ENCODE measurements at places on chromosomes 11 and 22.

DNA sequence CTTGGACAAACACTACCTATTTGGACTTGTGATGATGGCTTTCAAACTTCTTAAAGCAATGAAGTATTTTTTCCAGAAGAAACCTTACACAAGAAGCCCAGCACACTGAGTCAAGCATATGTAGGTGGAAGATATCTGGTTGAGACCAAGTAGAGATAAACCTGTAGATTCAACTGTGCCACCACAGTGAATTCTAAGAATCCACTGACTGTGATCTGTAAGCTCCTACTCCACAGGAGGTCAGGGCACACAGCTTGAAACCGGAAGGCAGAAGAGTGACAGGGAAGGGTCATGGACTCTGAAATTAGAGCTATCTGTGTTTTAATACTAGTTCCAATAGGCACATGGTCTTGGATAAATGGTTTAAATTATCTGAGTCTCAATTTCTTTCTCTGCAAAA, 404.5 kb downstream of the ETS1 start:
- DNase-seq = no peak

GRCh38 chr11:65852508-65853245, 5.3 kb downstream of the CFL1 start:
- DNase-seq = no peak

GRCh38 chr11:58830673-58831301, 13.7 kb downstream of the GLYATL2 start:
- DNase-seq = no peak

DNA sequence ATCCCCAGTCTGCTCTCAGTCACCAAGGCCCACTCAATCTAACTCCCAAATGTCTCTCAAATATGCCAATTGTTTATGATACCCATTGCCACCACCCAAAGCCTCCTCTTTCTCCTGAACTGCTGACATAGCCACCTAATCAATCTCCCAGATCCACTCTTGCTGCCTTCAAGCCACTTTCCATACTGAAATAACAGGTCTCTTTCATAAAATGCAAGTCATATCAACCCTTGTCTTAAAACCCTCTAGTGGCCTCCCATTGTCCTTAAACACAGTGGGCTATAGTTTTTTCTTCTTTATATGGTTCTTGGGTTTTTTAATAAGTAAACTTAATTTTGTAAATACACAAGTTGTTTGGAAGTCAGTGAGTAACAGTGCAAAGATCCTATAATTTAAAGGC, 155.2 kb upstream of the ZC3H12C start:
- DNase-seq = no peak

GRCh38 chr11:85843929-85844328, 11.3 kb upstream of the CCDC83 start:
- DNase-seq = no peak

DNA sequence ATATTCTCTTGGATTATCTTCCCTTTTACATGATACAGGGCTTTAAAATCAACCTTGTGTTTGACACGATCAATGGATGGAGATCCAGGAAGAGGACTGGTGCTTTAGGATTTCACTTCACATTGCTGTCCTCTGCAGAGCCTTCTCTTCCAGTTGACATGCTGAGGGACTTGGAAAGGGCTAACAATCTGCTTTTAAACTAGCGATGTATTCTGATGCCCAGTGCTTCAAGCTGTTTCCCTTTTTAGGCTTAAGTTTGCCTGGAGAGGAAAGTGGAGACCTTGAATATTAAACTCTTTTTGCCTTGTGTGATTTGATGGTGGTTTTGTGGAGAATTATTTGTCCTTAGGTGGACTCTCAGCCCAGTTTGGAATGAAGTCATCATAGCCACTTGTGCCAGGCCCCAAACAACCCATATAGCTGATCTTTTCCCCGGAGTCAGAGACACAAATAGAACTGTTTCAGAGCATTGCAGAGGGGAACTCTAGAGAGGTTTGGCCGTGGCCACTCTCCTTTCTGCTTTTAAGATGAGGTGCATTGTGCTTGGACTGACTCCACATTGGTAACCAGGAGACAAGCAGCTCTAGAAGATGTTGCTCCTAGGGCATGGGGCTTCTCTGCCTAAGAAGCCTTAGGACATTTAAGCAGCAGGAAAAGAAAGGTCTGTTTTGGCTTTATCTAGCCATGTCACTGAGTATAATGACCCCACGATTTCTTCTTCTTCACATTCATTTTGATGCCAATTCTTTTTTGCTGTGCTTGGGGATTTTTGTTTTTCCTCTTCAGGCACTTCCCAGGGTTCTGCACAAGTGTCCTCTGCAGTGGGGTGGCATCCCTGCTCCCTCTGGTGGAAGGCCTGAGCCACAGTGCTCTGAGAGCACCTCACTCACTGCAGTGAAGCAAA, 152.8 kb downstream of the NCAM1 start:
- no peak for DNase-seq

GRCh38 chr11:35800970-35801953, 138.7 kb downstream of the TRIM44 start:
- DNase-seq = no peak

DNA sequence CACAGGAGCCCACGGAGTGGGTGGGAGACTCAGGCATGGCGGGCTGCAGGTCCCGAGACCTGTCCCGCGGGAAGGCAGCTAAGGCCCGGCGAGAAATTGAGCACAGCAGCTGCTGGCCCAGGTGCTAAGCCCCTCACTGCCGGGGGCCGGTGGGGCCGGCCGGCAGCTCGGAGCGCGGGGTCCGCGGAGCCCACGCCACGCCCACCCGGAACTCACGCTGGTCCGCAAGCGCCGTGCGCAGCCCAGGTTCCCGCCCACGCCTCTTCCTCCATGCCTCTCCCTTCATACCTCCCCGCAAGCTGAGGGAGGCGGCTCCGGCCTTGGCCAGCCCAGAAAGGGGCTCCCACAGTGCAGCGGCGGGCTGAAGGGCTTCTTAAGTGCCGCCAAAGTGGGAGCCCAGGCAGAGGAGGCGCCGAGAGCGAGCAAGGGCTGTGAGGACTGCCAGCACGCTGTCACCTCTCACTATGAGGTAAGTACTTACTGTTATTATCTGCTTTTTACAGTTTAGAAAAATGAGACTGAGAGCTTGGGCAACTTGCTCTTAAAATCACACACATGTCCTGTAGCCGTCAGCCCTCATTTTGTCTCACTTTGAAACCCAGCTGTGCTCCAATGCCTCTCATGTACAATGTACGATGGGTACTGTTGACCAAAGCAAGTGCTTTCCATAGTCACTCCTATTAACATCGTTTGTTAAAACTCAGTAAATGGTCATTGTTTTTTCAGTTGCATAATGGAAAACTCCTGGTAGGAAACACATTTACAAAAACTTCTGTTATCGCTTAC, 12.2 kb upstream of the OR10D3 start:
- no peak for DNase-seq

- no peak for DNase-seq
These were observed 525.1 kb downstream of the BRD1 start for GRCh38 chr22:49302530-49302929.

DNA sequence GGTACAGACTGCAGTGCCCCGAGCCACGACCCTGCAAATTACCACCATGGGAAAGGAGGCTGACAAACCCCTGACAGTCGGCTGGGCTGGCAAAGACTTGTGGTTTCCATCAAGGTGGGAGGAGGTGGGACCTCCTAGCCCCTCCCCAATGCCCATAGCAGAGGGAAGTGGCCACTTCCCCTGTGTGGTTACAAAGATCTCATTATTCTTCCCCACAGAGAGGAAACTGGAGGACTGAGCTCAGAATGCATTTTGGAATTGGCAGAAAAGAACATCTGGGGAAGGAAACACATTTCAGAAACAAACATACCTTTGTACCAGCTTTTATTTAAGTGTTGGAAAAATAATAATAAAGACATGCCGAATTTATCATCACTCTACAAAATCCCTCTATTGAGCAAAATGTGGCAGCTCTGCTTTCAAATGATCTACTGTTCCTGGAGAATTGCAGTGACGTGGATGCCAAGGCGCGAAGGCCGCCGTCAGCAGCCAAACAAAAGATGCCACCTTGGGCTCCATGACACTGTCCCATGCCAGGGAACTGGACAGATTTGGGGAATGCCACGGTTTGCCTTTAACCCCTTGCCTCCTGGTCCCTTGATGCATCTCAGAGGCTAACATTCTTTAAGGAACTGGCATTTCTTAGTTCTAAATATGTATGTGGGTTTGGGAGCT, 169.6 kb downstream of the CRYBB2 start:
- no peak for DNase-seq

DNA sequence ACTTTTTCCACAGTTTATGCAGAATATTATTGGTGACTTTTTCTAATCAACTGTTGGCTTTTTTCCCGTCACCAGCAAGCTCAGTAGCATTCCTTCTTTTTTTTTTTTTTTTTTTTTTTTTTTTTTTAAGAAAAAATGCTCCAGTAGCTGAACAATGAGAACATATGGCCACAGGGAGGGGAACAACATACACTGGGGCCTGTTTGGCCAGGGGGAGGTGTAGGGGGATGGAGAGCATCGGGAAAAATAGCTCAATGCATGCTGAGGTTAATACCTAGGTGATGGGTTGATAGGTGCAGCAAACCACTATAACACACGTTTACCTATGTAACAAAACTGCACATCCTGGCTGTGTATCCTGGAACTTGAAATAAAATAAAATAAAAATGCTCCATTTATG, 82.5 kb downstream of the ARHGAP42 start:
- no peak for DNase-seq

DNA sequence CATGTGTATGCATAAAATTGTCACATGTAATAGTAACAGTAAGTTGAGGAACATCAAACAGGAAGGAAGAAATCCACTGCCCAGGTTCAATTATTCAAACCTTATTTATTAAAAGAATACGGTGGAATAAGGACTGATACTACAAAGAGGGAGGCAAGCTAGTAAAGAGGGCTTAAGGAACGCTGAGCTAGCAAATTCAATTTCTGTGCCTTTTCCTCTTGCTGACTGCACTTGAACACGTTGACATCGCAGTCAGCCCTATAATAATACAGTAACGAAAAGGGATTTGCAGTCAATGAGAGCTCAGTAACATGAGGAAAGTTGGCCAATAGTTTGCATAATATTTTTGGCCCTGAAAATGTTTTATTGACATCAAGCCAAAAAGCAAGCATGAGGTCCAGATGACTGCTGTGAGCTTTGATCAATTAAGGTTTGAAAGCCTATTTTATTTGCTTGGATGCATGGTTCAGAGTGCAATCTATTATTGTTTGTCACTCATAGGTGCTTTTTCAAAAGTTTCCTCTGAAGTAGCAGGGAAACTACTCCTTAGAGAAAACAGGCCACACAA, 861.8 kb downstream of the LRRC4C start:
- no peak for DNase-seq

DNA sequence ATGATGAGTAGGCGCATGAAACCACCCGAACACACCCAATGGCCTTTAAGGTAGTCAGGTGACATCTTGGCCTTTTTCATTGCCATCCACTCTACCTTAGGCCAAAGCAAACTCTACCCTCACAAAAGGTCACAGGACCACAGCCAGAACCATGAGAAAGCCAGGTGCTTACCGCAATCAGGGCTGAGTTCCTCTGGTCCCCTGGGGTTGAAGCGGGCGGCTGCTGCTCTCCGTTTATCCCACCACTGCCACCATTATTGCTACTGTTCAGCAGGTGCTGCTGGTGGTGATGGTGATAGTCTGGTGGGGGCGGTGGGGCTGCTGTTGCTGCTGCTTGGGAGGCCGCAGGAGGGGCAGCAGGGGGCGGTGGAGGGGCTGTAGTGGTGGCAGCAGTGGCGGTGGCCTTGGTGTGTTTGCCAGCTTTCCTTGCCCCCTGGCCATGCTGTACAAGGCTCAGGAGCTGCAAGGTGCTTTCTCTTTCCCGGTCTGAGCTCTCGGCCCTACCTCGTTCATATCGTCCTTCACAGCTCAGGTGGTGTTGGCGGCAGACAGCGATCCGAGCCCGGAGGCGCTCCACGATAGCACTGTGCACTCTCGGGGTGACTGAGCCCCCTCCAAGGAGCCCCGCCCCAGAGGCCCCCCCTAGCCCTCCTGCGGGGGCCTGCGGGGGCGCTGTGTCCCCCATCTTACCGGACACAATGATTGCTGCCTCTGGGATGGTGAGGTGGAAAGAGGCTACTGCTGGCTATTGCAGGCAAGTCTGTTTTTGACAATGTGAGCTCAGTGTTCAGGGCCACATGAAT, 1.6 kb downstream of the MAML2 start:
- DNase-seq = no peak

Data from T1000 (cell line).